ENCODE measurements at places on chromosomes 7 and 10.

DNA sequence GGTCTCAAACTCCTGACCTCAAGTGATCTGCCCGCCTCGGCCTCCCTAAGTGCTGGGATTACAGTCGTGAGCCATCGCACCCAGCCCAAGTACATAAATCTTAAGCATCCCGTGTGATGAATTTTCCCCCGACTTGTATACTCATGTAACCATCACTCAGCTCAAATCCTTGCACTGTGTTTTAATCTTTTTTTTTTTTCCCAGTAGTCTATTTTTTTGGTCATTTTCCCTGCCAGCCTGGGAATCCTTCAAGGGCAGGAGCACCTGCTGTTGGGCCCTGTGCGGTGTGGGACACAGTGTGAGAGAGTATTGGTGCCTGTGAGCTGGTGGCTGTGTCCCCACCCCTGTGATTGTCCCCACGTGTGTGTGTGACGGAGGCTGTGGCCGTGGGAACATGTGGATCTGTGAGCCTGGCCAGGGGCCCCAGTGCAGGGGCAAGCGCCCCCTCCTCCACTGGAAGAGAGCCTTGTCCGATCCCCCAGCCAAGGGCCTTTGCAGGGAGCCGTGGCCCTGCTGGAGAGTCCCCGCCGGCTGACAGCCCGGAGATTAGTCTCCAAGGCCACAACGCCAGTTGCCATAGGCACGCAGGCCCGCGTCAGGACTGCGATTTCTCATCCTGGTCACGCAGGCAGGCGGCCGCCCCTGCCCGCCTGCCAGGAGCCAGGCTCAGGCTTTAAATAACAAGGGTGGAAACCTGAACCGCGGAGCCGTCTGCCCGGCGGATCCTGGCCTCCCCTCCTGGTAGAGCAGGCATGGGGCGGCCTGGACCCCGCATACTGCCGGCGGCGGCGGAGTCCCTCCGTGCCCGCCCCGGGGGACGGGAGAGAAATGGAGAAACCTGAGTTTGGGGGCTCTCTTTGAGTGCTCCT lies 26.5 kb downstream of the GTF2IRD1 start:
- no peak for DNase-seq

DNA sequence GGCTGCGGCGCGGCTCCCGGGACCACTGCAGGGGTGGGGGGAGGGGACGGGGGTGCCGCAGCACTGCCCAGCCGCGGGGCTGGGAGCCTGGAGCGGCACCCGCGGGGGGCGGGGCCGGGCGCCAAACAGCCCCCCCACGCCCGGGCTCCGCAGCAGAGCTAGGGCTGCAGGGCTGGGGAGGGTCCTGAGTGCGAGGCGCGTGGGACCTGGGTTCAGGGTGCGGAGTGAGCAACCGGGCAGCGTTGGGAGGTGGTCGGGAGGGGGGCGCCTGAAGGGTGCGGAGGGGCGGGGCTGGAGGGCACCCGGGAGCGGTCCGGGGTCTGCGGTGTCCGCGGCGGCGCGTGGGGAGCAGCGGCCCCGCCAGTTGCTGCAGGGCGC lies 528 bp downstream of the CAMK2G start:
- no peak for DNase-seq

GRCh38 chr10:31583293-31583692 lies 264.3 kb downstream of the ZEB1 start:
- no peak for DNase-seq

GRCh38 chr7:122379491-122379890 lies 74.9 kb upstream of the FEZF1 start:
- no peak for DNase-seq

GRCh38 chr10:91883549-91884444 lies 25.5 kb downstream of the FGFBP3 start:
- DNase-seq: no peak

GRCh38 chr10:15313843-15314242 lies 57.2 kb downstream of the FAM171A1 start:
- DNase-seq: no peak

GRCh38 chr7:77743518-77743917 lies 47.3 kb downstream of the RSBN1L start:
- no peak for DNase-seq

DNA sequence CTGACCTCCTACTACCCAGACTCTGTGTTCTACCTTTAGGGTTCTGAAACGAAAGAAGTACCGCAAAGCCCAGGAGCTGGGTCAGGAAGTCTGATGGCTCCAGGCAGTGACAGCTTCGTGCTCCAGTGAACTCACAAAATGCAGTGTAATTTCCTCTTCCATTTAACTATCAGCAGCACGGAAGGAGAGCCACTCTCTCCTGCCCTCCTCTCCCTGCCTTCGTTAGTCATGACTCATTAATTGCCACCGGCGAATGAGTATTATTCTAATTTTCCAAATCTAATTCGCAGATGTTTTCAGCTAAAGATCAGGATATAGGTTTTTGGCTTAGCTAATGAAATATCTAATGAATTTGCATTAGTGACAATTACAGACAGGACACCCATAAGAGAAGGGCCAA lies 1262.0 kb downstream of the TYW1 start:
- no peak for DNase-seq

DNA sequence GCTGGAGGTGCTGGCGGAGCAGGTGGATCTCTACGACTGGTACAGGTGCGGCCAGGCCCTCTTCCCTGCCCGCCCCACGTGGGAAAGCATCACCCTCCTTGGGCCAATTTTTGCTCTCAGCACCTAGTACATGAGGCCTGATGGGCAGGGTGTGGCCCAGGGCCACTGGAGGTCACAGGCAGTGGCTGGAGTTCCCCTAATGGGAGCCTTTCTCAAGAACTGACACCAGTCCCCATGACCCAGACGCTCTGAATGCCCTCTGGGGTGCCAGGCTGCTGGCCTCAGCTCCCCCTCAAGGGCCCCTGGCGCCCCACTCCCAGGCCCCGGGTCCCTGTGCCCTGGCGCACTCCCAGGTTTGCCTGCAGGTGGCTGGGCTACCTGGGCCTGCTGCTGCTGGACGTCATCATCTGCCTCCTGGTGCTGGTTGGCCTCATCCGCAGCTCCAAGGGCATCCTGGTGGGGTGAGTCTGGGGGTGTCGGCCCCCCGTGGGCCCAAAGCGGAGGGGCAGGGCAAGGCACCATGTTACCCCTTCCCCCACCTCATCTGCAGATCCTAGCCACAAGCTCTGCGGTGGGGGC lies 15.9 kb downstream of the TTYH3 start:
- DNase-seq: no peak

- no peak for DNase-seq
These were observed 300.7 kb downstream of the HDAC9 start for GRCh38 chr7:18796216-18796615.

DNA sequence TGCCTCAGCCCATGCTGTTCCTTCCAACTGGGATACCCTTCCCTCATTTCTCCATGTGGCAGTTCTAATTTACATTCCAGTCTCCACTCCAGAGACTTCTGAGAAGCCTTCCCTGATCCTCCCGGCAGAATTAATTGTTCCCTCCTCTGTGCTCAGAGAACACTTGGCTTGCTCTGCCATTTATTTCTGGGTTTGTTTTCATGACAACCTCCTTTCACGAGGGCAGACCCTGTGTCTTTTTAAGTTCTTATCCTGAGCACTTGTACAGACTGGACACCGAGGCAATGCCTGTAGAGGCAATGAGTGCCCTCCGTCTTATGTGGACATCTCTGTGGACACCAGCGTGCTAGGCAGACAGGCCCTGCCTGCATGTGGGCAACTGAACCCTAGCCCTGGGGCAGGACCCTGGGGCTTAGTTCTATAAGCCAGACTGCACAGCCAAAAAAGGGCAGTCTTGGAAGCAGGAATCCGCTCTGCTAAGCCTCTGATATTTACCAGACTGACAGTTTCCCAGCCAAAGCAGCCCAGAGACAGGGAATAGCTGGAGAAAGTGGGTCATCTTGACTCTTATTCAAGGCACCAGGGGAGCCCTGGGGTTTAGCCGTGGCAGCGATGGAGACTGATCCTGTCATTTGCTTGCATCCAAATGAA lies 474.0 kb downstream of the RPS24 start:
- no peak for DNase-seq
